Non-pigmented ciliary epithelial cell (primary cell): ENCODE measurements at places on chromosomes 7 and 10.

DNA sequence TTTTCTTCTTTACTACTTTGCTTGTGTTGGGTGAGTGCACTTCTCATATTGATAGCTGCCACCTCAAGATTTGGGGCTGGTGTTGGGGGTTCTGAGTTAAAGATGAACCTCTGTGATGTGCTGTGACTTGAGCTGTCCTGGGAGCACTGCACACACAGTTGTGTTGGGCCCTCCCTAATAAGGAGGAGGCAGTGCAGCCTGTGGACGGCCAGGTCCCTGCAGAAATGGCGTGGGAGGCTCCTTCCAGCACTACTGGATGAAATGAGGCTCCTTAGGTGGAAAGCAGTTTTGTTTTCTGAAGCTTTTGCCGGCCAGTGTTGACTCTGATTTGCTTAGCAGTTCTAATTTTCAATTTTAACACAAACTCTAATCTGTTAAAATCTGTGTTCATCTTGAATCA, 44.0 kb downstream of the WDR37 start:
- DNase-seq: no peak

- no peak for DNase-seq
These were observed 98.2 kb downstream of the UNCX start for GRCh38 chr7:1330801-1331425.

GRCh38 chr7:46933596-46933995, 648.3 kb downstream of the TNS3 start:
- DNase-seq: no peak

- no peak for DNase-seq
These were observed 20.3 kb downstream of the STARD3NL start for GRCh38 chr7:38198366-38198765.

DNA sequence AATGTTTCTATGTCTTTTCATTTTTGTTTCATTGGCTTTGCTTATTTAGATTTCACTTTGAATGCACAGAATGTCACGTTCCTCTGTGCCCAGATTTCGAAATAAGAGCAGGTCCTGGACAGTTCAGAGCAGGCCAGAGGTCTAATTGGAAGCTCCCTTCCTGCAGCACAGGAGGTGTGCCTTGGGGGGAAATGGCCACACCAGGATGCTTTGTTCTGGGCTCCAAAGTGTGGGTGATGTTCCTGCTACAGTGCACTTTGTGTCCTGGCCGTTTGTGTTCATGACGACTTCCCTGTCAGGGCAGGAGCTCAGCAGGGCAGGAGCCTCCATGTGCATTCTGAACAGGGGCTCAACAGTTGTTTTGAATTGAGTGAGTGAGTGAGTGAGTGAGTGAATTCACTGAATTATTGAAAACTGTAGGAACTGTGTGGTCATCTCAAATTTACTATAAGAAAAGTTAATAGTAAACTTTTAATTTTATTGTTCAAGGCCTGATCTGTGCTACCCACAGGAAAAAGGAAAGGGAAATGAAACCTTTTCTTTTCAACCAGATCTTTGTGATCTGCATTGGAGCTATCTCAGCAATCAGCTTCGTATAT, 109.5 kb upstream of the GJD4 start:
- no peak for DNase-seq

- no peak for DNase-seq
These were observed 21.9 kb downstream of the UNC5B start for GRCh38 chr10:71234004-71234894.
